Esophagus squamous epithelium (tissue), 5 donors: ENCODE measurements at places on chromosomes 1 and 21.

DNA sequence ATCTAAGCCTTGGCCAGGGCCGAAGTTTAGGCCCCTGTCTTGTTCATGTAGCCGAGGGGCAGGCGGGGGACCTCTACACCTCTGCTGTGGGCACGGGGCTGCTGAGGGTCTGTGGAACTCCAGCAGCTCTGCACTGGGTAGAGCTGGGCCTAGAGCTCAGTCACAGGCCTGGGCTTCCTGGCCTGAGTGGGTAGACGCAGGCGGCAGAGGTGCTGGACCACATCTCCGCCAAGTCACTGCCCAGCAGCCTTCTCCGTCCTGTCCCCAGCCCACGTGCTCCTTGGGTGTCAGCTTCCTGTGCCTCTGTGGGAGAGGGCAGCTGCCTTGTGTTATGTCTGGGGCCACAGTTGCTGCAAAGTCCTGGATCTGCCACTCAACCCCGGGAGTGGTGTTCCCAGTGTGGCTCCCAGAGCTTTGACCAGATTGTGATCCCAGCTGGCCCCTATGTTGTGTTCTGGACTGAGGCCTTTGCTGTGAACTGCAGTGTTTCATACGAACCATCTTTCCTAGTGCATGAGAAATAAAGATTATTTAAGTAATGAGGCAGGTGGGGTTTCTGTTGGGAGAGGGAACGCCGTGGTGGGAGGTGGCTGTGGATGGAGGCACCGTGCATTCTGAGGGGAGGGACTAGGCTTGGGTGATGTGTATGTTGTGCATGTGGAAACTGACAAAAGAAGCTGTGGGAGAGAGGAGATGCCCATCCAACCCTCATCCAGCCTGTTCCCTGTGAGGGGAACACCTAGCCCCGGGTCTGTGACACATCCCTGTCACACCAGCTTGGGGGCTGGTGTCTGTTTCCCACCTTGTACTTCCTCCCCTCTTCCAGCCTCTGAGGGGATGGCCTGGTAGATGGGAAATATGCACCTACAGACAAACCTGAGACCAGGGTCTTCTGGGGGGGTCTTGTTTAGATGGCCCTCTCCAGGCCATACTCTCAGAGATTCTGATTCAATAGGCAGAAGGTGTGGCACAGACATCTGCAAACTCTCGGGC is 12.2 kb downstream of the AMPD2 start:
- no peak for DNase-seq

GRCh38 chr1:115753830-115754229 is 14.7 kb downstream of the CASQ2 start:
- DNase-seq = no peak

GRCh38 chr1:18907021-18907916 is 4.9 kb upstream of the ALDH4A1 start:
- no peak for DNase-seq

DNA sequence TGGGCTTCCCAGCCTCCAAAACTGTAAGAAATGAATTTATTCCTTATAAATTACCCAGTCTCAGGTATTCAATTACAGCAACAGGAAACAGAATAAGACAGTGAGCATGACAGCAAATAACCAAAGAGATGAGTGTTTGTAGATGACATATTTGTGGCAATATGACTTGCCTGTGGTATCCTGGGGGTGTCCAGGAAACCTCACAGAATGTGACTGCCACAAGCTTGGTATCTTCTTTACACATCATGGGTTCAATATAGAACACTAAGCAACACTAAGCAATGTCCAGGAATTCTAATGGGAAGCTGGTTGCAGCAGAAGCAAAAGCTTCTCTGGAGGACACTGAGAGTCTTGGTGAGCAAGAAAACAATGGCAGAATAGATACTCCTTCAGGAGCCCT is 236.4 kb upstream of the BEND5 start:
- no peak for DNase-seq

DNA sequence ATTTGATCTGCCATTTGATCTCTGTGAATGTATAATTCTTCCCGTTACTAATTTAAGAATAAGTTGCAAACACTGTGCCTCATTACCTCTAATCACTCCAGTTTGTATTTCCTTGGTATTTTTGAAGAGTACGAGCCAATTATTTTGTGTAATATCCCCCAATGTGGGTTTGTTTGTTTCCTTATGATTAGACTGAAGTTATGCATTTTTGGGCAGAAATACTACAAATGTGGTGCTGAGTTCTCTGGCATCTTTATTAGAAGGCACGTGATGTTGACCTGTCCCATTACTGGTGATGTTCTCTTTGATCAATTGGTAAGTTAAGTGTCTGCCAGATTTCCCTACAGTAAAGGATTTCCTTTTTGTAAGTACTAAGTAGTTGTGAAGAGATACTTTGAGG is 10.3 kb downstream of the MIXL1 start:
- no peak for DNase-seq

DNA sequence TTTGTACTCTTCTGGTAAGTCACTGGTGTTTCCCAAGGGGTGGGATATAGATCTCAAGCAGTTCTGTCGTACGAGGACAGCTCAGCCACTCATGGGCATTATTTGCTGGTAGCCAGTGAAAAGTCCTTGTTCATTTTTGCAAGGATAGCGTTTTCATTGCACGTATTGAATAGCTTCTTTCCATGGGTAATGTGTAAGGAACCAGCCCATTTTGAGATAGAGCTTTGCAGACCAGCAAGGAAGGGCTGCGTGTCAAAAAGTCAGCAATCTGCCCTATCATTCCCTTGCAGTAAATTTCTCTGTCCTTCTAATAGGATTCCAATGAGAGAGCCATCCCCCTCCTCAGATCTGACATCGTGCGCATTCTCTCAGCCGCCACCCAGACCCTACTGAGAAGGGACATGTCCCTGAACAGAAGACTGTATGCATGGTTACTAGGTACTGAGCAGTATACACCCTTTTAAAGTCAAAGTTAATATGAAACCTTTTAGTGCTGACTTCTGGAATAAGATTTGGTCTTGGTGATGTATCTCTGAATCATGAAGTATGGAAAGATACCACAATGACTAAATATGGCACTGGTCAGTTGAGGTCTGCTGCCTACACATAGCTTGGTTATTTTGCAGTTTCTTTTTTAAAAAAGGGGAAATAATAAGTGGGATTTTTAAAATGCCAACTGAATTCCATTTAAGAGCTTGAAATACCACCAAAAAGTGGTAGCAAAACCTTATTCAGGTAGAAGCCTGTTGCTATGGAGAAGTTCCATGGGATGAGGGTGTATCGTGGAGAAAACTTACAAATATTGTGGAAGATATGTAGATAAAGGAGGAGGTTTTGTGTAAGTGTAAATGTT is 55.3 kb downstream of the DOP1B start:
- no peak for DNase-seq

DNA sequence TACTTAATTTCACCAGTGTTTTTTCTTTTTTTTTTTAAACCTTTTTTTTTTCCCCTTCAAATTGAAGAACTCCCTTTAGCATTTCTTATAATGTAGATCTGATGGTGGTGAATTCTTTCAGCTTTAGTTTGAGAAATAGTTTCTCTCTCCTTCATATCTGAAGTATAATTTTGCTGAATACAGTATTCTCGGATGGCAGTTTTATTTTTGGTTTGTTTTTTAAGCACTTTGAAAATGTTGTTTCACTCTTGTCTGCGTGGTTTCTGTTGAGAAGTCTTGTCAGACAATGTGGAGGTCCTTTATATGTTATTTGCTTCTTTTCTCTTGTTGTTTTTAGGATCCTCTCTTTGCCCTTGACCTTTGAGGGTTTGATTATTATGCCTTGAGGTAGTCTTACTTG is 135.1 kb downstream of the RPS6KC1 start:
- DNase-seq = no peak

DNA sequence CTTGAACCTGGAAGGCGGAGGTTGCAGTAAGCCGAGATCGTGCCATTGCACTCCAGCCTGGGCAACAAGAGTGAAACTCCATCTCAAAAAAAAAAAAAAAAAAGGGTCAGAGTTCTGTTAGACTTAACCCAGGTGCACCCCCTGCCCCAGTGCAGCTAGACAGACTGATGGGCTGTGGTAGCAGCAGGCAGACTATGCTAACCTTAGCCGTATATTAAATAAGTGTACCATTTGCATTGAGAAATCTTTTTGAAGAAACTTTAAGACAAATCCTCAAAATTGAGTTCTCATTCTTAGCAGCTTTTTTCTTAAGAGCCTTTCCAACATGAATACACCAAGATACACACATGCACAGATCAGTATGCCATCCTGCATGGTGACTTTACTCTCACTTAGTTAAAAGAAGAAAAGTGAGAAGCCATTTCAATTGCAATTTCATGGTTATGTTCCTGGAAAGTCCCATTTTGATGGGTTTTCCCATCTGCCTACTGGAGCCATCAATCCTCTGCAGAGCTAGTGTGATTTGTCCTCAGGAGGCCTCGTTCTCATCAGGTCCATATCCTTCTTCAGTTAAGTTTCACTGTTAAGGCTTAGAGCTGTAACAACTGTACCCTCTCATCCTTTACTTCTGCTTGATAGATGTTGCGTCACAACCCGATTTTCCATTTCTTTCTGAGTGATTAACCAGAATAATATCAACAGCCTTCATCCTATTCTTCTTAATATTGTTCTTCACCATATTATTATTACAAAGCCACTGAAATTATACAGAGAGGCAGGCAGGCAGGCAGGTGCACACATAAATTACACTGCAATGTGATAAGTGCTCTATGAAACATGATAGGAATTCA is 7.3 kb downstream of the FCRLB start:
- no peak for DNase-seq

- no peak for DNase-seq
Measured at GRCh38 chr1:24027838-24028468, 47.8 kb upstream of the SRSF10 start.

- DNase-seq = no peak
Measured at GRCh38 chr21:42840411-42841155, 38.8 kb downstream of the WDR4 start.

GRCh38 chr1:73736125-73736524 is 461.9 kb downstream of the LRRIQ3 start:
- DNase-seq = no peak

DNA sequence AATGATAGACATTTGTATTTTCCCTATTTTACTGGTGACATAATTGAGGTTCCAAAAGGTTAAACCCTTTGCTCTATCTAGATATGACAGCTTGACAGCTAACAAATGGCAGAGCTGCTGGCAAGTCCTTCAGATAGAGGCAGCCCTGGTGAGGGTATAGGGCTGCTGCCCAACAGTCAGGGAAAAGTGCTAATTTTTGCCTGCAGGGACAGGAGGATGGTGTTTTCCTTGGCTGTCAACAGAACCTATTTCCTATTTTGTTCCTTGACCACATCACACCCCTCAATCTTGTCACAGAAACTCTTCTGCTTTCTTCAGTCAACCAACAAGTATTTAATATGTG is 12.3 kb downstream of the GPA33 start:
- DNase-seq = no peak

DNA sequence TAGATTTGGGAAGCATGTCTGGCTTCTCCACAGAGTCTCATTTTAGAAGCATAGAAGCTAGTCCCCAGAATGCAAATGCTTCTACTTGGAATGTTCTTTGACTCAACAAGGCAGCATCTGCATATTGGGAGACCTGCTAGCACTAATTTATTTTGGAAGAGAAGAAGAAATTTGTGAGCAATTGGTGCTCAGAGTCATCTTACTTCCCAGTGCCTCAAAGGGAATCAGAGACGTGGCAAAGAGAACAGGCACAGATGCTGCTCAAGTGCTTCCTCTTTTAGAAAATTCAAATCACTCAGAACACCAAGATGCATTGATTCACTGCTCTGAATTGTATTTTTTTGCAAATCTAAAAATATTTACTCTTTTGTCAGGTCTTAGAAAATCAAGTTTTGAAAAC is 255.7 kb downstream of the BRINP2 start:
- DNase-seq = no peak

GRCh38 chr1:201498621-201499020 is 8.3 kb downstream of the CSRP1 start:
- no peak for DNase-seq

DNA sequence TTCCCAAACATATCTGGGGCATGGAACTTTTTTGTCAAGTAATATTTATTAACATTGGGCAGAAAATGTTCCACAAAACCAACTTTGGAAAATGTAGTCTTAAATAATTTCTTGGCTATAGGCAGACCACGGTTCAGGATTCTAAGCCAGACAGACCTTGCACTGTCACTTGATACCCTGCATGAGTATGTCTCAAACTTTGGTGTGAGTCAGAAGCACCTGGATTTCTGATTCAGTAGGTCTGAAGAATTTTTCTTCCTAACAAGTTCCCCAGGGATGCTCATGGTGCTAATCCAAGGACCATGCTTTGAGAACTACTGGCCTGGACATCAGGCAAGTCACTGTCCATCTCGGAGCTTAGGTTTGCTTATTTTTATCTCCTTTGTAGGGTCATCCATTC is 562.0 kb downstream of the PLPP3 start:
- DNase-seq = no peak

GRCh38 chr1:201501144-201501543 is 5.8 kb downstream of the CSRP1 start:
- DNase-seq = no peak

- no peak for DNase-seq
Measured at GRCh38 chr1:212777151-212777550, 14.4 kb downstream of the NSL1 start.

DNA sequence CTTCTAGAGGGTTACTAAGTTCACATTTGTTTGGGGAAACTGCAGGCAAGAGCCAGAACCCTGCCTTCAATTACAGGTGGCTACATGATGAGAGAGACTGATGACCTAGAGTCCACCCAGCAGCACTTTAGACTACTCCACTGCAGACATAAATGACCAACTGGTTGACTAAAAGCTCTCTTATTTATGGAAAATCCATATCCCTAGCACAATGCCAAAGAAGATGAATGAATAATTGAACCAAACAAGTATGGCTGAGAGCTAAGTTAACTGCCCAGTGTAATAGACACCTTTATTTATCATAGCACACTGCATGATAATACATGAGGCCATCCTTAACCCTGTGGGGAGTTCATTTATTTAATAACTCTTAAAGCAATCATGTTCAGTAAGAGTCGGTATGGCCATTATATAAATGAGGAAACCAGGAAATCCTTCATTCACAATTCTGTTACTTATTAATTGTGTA is 60.4 kb downstream of the IL12RB2 start:
- no peak for DNase-seq

GRCh38 chr1:5651964-5652821 is 340.0 kb downstream of the NPHP4 start:
- no peak for DNase-seq

GRCh38 chr1:79124756-79125155 is 118.2 kb upstream of the ADGRL4 start:
- DNase-seq = no peak

GRCh38 chr1:87436534-87436933 is 107.9 kb downstream of the LMO4 start:
- DNase-seq = no peak
